ENCODE measurements at places on chromosomes 2 and 18. TPM values are rescaled to one million over a fixed set of nuclear protein-coding genes. Genes with fewer than 3 reads are reported as not detected.

Gene TXNL1
- 69.7 TPM for total RNA-seq

- H3K27me3 ChIP-seq: peaks cover 10% of the 10 kb centered on the region
These were observed 19.7 kb upstream of the IL18R1 start for GRCh38 chr2:102335871-102336366.

Gene CCDC74B
- total RNA-seq: 0.99 TPM

Gene SELENOI
- 35.0 TPM for total RNA-seq

GRCh38 chr18:73614812-73615211 is 532.8 kb downstream of the FBXO15 start:
- H3K4me1 ChIP-seq: no peaks in the 10 kb centered on the region
- H3K4me3 ChIP-seq: no peak overlapping the region
- H3K27ac ChIP-seq: no peak overlapping the region
- no peak for DNase-seq
- no peaks in the 10 kb centered on the region for H3K27me3 ChIP-seq

- peaks cover 22% of the 10 kb centered on the region for H3K36me3 ChIP-seq
- no peaks in the 10 kb centered on the region for H3K4me1 ChIP-seq
- H3K4me3 ChIP-seq: no peak overlapping the region
- no peak overlapping the region for H3K27ac ChIP-seq
- H3K27me3 ChIP-seq: no peaks in the 10 kb centered on the region
These were observed 54.2 kb downstream of the HK2 start for GRCh38 chr2:74887960-74888700.
